ENCODE measurements at places on chromosomes 4 and X.

GRCh38 chr4:63505714-63506460 is 903.4 kb downstream of the TECRL start:
- DNase-seq, result no peak

GRCh38 chrX:3585719-3586118 is 127.7 kb downstream of the PRKX start:
- no peak for DNase-seq

- no peak for DNase-seq
Measured at GRCh38 chr4:39937683-39938268, 39.9 kb downstream of the PDS5A start.

DNA sequence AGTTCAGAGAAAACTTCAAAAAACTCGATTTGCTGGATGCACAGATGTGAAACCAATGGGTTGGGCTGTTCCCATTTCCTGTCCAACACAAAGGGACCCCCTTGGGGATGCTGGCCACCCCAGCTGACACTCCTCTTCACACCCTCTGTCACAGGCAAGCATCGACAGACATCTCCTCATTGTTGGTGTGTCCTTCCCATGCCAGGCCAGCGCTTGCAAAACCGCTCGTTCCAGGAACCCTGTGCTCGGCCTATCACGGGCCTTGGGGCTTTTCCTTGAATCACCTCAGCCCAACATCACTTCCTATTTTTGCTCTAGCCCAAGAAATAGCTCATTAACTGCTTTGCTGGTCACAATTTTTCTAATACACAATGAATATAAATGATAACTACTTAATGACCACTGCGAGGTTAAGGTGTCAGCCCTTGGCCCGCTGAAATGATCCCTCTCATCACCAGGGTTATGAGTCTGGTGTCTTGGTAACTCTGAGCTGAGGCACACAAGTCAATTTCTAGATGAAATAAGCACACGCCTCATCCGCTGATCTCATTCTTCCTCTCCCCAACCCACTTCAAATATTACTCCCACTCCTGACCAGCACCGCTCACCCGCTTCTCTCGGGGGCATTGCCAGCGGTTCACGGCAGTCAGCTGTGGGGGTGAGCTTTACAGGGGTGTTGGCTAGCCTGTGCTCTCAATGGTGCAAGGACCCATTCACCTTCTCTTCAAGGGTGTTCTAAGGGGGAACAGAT is 32.3 kb downstream of the BCOR start:
- DNase-seq, result no peak

DNA sequence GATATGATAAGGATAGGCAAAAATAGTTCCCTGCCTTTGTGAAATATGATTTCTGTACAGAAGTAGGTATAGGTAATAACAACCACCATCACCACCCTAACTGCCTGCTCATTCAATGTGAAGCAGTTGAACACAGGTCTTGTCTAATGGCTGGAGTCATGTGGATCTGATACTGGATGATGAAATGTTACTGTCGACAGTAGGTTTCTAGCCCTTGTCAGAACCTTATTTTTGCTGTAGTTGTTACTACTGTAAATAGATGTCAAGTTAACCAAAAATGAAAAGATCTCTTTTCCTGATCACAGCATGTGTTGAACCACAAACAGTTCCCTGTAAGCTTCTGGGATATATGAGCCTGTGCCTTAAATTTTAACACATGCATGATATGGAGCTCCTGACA is 142.9 kb downstream of the FRAS1 start:
- no peak for DNase-seq

DNA sequence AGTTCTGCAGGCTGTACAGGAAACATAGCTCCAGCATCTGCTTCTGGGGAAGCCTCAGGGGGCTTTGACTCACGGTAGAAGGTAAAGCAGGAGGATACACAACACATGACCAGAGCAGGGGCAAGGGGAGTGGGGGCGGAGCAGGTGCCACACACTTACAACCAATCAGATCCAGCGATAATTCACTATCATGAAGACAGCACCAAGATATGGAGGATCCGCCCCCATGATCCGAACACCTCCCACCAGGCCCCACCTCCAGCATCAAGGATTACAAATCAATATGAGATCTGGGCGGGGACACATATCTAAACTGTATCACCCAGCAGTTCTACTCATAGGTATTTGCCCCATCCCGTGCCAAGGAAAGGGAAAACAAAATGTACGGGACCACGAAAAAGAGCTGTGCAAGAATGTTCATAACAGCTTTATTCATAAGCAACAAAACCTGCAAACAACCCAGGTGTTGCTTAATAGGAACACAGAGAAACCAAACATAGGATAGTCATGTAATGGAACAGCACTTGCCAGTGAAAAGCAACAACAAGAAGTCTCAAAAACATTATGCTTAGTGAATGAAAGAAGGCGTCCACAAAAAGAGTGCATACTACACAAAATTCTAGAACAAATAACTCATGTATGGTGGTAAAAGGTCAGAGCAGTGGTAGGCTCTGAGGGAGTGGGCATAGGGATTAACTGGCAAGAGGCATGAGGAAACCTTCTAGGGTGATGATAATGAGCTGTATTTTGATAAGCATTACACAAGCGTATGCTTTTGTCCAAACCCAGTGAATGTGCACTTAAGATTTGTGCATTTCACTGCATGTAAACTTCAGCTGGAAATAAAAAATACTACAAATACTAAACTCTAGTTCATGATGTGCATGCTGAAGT is 130.9 kb upstream of the FAM9B start:
- DNase-seq, result no peak

DNA sequence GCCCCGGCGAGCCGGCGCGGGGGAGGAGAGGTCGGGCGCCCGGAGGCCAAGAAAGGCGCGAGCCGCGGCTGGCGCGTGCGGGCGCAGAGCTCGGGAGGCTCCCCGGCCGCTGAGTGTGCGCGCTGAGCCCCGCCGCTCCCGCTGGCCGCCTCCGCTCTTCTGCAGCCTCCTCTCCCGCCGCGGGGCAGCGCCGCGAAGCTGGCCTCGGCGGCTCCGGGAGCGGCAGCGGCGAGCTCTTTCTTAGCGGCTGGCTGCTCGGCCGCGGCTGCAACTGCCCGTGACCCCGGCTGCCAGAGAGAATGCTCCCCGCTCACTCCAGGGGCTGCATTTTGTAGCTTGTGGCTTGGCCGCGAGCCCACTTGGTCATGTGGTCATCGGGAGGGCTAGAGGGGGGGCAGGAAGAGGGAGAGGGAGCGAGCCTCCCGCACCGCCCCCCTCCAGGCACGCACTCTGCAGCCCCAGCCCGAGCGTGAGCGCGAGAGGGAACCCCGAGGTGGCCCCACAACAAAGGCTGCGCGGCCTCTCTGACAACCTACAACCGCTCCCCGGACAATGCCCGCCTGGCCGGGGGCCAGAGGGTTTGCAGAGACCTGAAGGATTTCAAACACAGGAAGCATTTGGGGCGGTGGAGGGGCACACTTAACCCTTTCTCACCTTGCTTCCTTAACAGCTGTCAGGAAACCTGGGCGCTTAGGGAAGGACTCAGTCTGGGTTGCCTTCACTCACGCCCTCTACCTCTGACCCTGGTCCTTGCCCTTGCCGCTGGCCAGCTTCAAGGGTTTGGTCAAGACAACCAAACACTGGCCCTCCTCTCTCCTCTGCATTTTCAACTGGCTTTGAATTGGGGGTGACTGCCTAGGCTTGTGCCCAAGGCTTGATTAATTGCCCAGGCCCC is at the start of gene APLN:
APLN (minus strand) TSS at position 305 of the 895 bp plus-strand sequence. CDS start 326 bp downstream, outside the sequence.
- DNase-seq, result no peak

- no peak for DNase-seq
Measured at GRCh38 chr4:30341731-30342130, 378.4 kb upstream of the PCDH7 start.

GRCh38 chrX:10598540-10598939 is 21.8 kb downstream of the MID1 start:
- DNase-seq, result no peak

DNA sequence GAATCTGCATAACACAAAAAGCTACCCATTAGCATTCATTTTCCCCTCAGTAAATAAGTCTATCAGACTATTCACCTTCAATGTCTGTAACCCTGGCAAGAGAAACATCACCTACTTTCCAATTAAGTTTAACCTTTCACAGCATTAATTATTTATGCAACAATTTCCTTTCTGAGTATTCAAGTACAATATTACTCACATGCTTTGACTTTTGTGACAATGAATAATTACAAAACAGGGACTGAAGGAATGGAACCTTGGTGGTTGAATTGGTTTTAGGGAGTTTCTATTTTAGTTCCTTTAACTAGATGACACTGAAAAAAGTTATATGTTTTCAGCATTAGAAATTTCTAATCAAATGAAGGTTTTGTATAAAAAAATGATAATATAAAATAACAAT is 932.3 kb upstream of the EPHA5 start:
- no peak for DNase-seq

DNA sequence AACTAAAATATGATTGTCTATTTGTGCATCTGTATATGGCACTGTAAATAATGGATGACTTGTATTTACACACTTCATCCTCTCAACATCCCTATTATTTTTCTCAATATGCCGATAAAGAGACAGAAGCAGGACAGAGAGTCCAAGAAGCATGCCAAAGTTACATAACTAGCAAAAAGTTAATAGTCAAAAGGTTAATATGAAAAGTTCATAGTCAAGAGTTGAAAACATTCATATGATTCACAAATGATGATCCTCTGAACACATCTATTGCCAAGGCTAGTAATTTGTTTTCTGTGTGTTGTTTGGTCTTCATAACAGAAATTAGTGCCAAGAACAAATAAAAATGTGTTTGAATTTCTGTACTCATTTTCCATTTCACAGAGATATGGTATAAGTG is 231.0 kb downstream of the ADAMTS3 start:
- DNase-seq, result no peak

DNA sequence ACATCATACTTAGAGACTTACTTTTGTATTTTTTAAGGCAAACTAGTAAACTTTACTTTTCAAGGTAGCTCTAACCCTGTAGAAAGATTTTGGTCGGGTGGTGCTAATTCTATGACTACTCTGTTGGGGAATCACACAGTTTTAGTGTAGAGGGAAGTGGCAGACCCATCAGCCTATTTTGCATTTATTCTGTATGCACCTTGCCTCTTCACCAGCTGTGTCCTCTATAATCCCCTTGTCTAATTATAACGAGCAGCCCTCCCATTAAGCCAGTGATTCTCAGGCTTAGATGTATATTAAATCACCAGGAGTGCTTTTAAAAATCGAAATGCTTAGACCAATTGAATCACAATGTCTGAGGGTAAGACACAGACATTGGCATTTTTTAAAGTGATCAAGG is 78.1 kb downstream of the GALNT7 start:
- no peak for DNase-seq

GRCh38 chr4:182729516-182729915 is 187.7 kb downstream of the DCTD start:
- DNase-seq, result no peak

- DNase-seq, result no peak
Measured at GRCh38 chr4:163959932-163960331, 465.4 kb downstream of the TMA16 start.

DNA sequence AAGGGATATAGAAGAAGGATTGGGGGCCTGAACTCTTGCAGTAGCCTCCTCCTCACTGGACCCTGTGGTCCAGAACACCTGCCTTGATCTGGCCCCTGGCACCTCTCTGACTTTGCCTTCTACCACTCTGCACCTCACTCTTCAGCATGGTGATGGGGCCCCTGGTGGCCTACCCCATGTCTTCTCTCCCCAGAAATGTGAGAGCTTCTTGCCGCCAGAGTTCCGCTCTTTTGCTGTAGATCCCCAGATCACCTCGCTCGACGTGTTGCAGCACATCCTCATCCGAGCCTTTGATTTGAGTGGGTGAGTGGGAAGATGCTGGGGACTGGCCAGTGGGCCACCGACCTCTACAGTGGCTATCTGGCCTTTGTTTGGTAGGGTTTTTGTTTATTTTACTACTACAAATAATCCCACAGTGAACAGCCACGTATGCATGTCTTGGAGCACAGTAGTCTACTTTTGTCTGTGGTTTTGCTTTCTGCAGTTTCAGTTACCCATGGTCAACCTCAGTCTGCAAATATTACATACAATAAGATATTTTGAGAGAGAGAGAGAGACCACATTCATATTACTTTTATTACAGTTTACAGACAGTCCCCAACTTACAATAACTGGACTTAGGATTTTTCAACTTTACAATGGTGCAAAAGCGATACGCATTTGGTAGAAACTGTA is 1.8 kb downstream of the TBC1D25 start:
- no peak for DNase-seq

- DNase-seq, result no peak
Measured at GRCh38 chrX:36388901-36389300, 469.4 kb downstream of the CFAP47 start.

DNA sequence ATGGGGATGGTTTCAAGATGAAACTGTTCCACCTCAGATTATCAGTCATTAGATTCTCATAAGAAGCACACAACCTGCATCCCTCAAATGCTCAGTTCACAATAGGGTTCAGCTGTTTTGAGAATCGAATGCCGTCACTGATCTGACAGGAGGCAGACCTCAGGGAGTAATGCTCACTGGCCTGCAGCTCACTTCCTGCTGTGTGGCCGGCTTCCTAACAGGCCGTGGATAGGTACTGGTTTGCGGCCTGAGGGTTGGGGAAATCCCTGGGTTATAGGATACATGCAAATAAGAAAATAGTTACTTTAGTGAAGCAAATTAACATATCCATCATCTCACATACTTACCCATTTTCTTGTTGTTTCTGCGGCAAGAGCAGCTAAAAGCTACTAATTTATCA is 160.4 kb downstream of the MAD2L1 start:
- no peak for DNase-seq

- DNase-seq, result no peak
Measured at GRCh38 chr4:1218634-1219565, 30.0 kb downstream of the CTBP1 start.

GRCh38 chr4:8721621-8722020 is 129.1 kb downstream of the CPZ start:
- no peak for DNase-seq

- DNase-seq, result no peak
Measured at GRCh38 chr4:48467442-48467841, 15.7 kb upstream of the SLC10A4 start.

GRCh38 chr4:141246243-141246642 is 25.5 kb downstream of the ZNF330 start:
- DNase-seq, result no peak

DNA sequence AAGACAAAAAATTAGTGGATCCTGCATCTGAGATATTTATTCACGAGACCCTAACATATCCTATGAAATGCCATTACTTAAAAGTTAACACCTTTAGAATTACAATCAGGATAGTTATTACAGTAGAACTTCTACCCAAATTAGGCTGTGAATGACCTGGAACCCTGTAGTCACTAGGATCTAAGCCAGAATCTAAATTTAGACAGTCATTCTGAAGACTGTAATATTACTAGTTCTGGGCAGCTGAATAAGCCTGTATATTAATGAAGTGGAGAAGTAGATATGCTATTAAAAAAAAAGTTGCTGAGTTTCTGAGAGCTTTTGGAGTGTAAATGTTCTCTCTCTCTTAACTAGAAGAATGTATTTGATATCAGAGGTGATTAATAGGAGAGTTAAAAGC is 67.0 kb downstream of the FAM13A start:
- DNase-seq, result no peak

Data from nucleus accumbens (tissue), 56 donors.